Astrocyte (in vitro differentiated cells and primary cell): ENCODE measurements at places on chromosomes 7 and 10. TPM values are rescaled to one million over a fixed set of nuclear protein-coding genes. Genes with fewer than 3 reads are reported as not detected.

The ABCB4 gene
- 0.36 and 0.48 TPM in 2 replicates for total RNA-seq

DNA sequence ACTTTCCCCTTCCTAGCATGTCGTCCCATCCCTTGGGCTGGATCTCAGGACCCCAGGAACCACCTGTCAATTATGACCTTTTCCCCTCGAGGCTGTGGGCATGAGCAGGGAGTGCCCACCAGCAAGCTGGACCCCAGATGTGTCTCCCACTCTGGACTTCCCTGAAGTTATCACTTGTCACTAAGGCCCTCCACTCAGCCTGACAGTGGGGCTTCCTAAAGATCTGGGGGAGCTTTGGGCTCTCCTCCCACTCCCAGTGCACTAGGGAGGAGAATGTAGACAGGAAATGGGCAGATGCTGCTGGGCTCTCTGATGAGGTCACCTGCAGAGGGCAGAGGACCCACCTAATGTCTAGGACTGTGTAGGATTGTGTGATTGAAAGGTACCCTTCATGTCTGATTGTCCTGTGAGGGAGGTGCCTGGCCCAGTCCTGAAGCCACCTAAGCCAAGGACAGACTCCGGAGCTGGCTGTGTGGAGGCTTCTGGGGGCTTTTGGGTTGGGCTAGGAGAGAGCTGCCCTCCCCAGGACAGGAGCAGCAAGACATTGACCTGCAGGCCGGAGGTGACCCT lies 18.7 kb downstream of the MYO1G start:
- H3K27ac ChIP-seq = no peak overlapping the region
- peaks cover 6% of the 10 kb centered on the region for H3K4me1 ChIP-seq

GRCh38 chr7:77894574-77895091 lies 96.1 kb downstream of the PHTF2 start:
- no peak overlapping the region for H3K4me3 ChIP-seq
- H3K36me3 ChIP-seq = no peaks in the 10 kb centered on the region
- H3K4me1 ChIP-seq = no peaks in the 10 kb centered on the region
- no peaks in the 10 kb centered on the region for H3K27me3 ChIP-seq
- DNase-seq = no peak
- no peak overlapping the region for H3K27ac ChIP-seq

The ZCWPW1 gene
- 2.1 and 2.6 TPM in 2 replicates for total RNA-seq

- peaks cover 83% of the 10 kb centered on the region for H3K4me1 ChIP-seq
- no peaks in the 10 kb centered on the region for H3K36me3 ChIP-seq
- no peaks in the 10 kb centered on the region for H3K27me3 ChIP-seq
- peak; percentile 67 for DNase-seq
These were observed 111.0 kb downstream of the EGFR start for GRCh38 chr7:55129541-55130394.

DNA sequence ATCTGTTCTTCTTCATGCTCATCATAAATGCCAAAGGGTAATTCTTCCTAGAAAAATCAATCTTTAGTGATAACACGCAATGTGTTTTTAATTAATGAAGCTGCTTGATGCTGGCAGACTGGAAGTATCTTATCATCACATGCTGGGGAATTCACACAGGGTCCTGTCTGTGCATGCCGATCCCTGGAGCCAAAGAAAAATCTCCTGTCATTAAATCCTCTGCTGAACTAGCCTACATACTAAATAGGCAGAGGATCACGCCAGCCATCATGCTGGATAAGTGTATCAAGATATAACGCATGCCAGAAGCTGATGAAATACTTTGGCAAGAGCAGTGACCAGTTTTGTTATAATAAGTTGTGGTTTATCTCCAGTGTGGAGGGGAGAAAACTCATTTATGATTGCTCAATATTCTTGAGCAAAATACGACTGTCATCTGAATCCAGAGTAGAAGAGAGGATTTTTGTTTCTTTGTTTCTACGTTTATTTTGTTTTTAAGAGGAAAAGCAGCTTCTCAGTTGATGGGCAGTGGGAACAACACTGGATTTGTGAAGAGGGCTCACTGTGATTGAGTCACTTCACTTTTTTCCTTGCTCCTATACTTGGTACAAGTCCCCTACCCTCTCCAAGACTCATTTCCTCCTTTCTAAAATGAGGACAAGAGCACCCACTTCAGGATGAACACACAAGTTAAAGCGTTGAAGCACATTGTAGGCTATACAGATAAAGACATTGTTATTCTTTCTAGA lies 649.1 kb downstream of the TNS3 start:
- H3K27me3 ChIP-seq = no peaks in the 10 kb centered on the region
- no peaks in the 10 kb centered on the region for H3K36me3 ChIP-seq
- peak; percentile 95 for DNase-seq
- H3K27ac ChIP-seq = no peak overlapping the region

The CASP7 gene
- 41.9 and 44.9 TPM in 2 replicates for total RNA-seq

- H3K27ac ChIP-seq = no peak overlapping the region
- H3K4me1 ChIP-seq = no peaks in the 10 kb centered on the region
- no peak overlapping the region for H3K4me3 ChIP-seq
- H3K36me3 ChIP-seq = no peaks in the 10 kb centered on the region
- no peak for DNase-seq
These were observed 13.4 kb downstream of the DPCD start for GRCh38 chr10:101601541-101601940.

GRCh38 chr10:126392469-126392868 lies 4.2 kb upstream of the ADAM12 start:
- H3K36me3 ChIP-seq = no peaks in the 10 kb centered on the region
- H3K4me1 ChIP-seq = peaks cover 20% of the 10 kb centered on the region
- H3K4me3 ChIP-seq = no peak overlapping the region
- peak; percentile 49 for DNase-seq
- H3K27ac ChIP-seq = no peak overlapping the region

- no peaks in the 10 kb centered on the region for H3K27me3 ChIP-seq
- H3K4me3 ChIP-seq = no peak overlapping the region
These were observed 14.6 kb upstream of the BRI3 start for GRCh38 chr7:98266840-98267239.

DNA sequence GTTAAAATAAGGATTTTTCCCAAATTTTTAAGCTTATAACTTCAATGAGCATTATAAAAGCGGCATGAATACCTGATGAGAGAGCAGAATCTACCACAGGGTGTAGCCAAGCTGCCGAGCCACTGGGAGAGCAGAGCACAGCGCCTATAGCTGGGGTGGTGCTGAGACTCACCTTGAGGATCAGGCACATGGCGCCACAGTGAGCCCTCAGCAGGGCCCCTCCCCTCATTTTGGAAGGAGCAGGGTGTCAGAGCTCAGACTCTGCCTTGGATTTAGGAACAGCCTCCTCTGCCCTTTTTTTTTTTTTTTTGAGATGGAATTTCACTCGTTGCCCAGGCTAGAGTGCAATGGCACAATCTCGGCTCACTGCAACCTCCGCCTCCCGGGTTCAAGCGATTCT lies 118.6 kb downstream of the SRPK2 start:
- peaks cover 18% of the 10 kb centered on the region for H3K4me1 ChIP-seq
- no peak overlapping the region for H3K4me3 ChIP-seq
- no peak for DNase-seq
- H3K27ac ChIP-seq = no peak overlapping the region
- no peaks in the 10 kb centered on the region for H3K36me3 ChIP-seq

DNA sequence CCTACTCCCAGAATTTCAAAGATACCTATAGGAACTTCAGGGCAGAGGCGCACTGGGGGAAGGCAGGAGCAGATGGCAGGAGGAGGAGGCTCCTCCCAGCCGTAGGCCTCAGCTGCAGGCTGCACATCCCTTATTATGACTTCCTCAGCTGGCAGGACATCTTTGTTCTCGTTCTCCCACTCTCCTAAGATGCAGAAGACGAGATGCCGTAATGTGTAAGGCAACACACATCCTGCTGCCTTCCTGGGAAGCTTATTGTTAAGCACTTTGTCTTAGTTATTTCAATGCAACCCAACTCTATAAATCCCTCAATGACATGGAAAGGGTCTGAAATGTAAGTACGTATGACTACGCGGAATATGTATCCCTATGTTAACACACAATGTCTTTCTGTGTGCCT lies 599.8 kb upstream of the MGMT start:
- DNase-seq = no peak
- H3K4me3 ChIP-seq = no peak overlapping the region
- no peaks in the 10 kb centered on the region for H3K36me3 ChIP-seq
- H3K27me3 ChIP-seq = no peaks in the 10 kb centered on the region

The SLC13A1 gene
- not detected in 2 replicates for total RNA-seq

GRCh38 chr7:46776790-46777189 lies 805.1 kb downstream of the TNS3 start:
- DNase-seq = no peak
- H3K27me3 ChIP-seq = no peaks in the 10 kb centered on the region
- H3K4me1 ChIP-seq = no peaks in the 10 kb centered on the region
- H3K4me3 ChIP-seq = no peak overlapping the region

The VSTM2A gene
- total RNA-seq = 0.20 TPM in 1 of 2 replicates, not detected in the other

The TAS2R5 gene
- total RNA-seq = 1.3 and 1.5 TPM in 2 replicates

The KMT2C gene
- 54.1 and 59.0 TPM in 2 replicates for total RNA-seq

The PALD1 gene
- 1.8 and 2.0 TPM in 2 replicates for total RNA-seq

The DENND10 gene
- 39.9 and 41.8 TPM in 2 replicates for total RNA-seq

GRCh38 chr10:18860631-18861240 lies 187.9 kb upstream of the MALRD1 start:
- no peaks in the 10 kb centered on the region for H3K36me3 ChIP-seq
- H3K4me1 ChIP-seq = peaks cover 4% of the 10 kb centered on the region
- no peaks in the 10 kb centered on the region for H3K27me3 ChIP-seq
- DNase-seq = peak; percentile 81

DNA sequence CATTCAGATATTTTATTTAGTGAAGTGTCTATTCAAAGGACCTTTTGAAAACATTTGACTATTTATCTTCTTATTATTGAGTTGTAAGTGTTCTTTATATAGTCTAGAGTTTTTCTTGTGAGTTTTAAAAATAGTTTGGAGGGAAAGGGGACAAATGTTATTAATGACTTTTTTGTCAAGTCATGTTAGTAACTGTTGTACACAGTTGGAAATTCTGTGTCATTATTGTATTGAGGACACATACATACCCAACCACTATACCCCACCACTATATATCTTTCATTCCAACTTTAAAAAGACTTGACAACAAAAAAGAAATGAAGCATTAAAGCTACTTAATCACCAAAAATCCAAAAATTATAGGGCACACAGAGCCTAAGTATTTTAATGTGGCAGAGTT lies 53.2 kb upstream of the OIT3 start:
- H3K4me1 ChIP-seq = no peaks in the 10 kb centered on the region
- no peak overlapping the region for H3K27ac ChIP-seq
- H3K36me3 ChIP-seq = no peaks in the 10 kb centered on the region
- H3K4me3 ChIP-seq = no peak overlapping the region
- no peaks in the 10 kb centered on the region for H3K27me3 ChIP-seq
- no peak for DNase-seq

The PLAC9 gene
- 1.5 and 2.3 TPM in 2 replicates for total RNA-seq

DNA sequence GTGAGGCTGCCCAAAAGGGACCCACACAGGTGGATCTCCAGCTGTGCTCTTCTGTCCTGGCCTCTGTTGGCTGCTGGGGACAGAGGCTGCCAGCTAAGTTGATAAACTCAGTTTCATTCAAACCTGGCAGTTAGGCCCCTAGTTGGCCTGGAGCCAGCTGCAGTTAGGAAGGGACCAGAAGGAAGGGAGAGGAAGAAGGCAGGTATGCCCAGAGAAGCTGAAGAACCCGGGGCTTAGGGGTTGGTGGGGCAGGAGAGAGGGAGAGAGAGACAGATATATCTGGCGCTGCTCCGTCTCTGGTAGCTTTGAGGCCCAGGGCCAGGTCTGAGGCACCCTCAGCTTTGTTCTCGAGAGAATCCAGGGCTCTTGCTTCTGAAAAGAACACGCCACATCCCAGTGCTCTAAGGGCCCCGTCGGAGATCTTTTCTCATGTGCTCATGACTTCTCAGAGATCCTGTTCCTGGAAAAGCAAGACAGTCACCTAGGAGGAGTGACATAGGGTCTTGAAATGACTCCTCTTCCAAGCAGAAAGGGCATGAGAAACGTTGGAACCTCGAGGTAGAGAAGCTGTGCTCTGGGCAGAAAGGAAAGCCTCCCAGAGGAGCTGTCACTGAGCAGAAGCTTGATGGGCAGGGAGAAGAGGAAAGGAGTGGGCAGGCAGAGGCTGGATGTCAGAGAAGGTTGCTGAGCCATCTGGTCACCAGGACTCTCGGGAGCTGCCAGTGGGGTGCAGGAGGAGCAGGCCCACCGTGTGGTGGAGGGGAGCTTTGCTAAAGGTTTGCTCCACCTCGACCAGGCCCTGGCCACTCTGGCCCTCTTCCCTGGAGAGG lies 153.6 kb downstream of the ARHGAP21 start:
- H3K4me3 ChIP-seq = no peak overlapping the region
- DNase-seq = no peak
- no peaks in the 10 kb centered on the region for H3K27me3 ChIP-seq
- H3K27ac ChIP-seq = no peak overlapping the region

GRCh38 chr7:50164559-50165170 lies 71.6 kb upstream of the ZPBP start:
- no peaks in the 10 kb centered on the region for H3K27me3 ChIP-seq
- H3K27ac ChIP-seq = no peak overlapping the region
- no peaks in the 10 kb centered on the region for H3K4me1 ChIP-seq
- H3K4me3 ChIP-seq = no peak overlapping the region

The PNLIPRP1 gene
- total RNA-seq = not detected in 2 replicates

The ATG9B gene
- total RNA-seq = 1.8 and 2.2 TPM in 2 replicates

DNA sequence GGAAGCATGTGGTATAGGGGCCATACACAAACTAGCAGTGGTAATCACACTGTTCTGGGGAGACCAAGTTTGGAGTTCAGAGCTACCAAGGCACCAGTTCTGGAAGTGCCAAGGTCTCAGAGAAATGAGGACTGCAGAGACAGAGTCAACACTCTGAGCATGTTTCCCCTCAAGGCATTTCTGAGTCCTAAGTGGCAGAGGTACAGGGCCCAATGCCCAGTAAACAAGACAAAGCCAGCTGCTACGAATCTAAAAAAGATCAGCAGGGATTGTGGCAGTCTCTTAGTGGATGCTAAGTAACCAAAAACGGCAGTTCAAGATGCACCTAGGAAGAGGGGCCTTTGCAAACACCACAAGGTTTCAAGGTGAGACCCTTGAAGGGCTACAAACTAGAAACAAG lies 271.9 kb downstream of the TNS3 start:
- peaks cover 4% of the 10 kb centered on the region for H3K36me3 ChIP-seq
- no peaks in the 10 kb centered on the region for H3K27me3 ChIP-seq
- H3K27ac ChIP-seq = no peak overlapping the region
- peaks cover 9% of the 10 kb centered on the region for H3K4me1 ChIP-seq
- no peak overlapping the region for H3K4me3 ChIP-seq
- DNase-seq = no peak

DNA sequence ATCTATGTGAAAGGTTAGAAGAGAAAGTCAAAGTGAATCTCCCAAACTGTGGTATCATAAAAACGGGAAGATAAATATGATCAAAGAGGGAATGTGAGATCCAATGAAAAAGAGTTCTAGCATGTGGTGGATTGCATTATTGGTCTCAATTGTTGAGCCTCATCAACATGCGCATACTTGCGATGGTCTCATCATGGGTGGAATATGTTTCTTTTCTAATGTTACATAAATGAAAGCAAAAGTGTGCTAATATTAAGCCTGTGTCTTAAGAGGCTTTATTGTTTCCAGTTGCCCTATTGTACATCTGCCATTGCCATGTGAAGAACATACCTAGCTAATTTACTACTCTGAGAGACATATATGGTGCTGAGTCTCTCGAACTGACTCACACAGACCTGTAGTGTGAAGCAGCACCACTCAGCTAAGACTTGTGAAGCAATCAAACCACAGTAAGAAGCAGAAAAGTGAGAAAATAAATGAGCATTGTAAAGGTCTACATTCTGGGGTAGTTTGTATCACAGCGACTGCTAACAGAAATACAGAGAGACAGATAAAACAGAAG lies 645.5 kb upstream of the PCDH15 start:
- no peak overlapping the region for H3K4me3 ChIP-seq
- DNase-seq = no peak
- no peaks in the 10 kb centered on the region for H3K4me1 ChIP-seq
- no peak overlapping the region for H3K27ac ChIP-seq

The STK31 gene
- 0.20 and 0.31 TPM in 2 replicates for total RNA-seq

The CLDN3 gene
- total RNA-seq = 0.68 TPM in 1 of 2 replicates, not detected in the other

The SYNPO2L gene
- 1.0 and 1.2 TPM in 2 replicates for total RNA-seq
